T-helper 9 cell (primary cell): ENCODE measurements at places on chromosomes 4 and X.

- DNase-seq: no peak
These were observed 79.7 kb upstream of the PRPS2 start for GRCh38 chrX:12711435-12712040.

DNA sequence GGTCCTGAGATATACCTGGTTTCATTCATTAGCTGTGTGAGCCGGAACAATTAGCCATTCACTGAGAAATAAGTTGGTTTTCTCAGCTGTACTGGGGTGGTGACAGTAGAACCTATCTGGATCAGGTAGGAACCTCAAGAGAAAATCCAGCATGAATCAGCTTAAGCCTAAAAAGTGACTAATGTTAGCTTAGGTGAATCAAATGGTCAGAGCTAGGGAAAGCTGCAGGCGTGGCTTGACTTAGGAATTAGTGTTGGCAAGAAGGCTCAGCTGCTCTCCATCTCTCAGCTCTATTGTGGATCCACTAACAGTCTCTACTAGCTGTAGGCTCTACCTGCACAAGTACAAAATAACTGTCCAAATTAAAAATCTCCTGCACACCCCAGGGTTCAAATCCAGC lies 1025.5 kb downstream of the RAB28 start:
- no peak for DNase-seq

- DNase-seq: no peak
These were observed 362.2 kb upstream of the SPANXN4 start for GRCh38 chrX:142663330-142664095.

DNA sequence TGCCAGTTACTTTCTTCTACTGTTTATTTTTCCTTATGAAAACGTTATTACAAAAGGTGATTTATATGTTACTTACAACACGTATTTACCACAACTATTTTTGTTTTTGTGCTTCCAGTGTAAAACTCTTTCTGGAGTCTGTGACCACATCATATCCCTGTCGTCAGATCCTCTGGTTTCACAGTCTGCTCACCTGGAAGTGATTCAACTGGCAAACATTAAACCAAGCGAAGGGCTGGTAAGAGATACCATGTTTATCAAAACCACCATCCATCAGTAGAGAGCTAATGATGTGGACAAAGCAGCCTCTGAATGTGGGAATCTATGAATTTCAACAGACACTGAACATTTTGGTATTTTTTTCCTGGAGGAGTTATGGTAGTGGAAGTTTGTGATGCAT lies 116.1 kb downstream of the CNKSR2 start:
- no peak for DNase-seq

DNA sequence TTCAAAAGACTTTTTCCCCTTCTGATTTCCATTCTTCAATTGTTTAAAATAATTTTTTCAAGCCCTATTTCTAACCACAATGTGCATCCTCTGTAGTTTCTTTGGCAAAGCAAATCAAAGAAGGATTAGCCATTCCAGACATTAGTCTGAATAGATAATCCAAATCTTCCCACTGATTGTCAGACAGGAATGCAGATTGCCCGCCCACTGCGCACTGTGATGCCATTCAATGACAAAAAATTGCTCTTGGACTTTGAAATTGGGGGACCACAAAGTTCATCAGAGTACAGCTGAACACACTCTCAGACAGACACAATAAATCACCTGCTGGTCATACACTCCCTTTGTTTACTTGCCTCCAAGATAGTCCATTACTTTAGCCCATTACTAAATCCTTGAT lies 216.5 kb upstream of the DKK2 start:
- DNase-seq: no peak

DNA sequence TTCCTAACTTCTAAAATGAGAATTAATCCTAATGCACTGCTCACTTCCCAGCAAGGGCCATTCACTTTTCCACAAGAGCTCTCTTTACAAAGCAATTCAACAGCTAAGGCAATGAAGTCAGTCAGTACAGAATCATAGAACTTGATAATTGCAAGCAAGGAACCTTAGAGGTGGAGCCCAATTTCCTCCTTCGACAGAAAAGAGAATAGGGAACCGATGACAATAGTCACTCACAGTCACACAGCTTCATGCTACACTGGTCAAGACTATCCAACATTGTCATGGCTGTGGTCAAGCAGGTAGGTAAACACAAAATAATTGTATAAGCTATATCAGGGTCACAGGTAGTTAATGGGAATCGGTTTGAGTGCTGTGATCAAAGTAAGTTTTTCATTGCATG lies 90.0 kb downstream of the ELOVL6 start:
- DNase-seq: no peak

DNA sequence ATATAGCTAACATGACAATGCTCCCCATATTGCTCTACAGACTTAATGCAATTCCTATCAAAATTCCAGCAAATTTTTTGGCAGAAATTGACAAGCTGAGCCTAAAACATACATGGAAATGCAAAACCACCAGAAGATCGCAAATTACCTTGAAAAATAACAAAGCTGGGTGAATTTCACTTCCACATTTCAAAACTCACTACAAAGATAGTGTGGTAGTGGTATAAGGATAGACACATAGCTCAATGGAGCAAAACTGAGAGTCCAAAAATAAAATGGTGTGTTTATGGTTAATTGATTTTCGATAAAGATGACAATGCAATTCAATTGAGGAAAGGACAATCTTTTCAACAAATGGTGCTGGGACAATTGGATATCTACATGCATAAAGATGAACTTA lies 65.8 kb downstream of the SLC9A7 start:
- no peak for DNase-seq

DNA sequence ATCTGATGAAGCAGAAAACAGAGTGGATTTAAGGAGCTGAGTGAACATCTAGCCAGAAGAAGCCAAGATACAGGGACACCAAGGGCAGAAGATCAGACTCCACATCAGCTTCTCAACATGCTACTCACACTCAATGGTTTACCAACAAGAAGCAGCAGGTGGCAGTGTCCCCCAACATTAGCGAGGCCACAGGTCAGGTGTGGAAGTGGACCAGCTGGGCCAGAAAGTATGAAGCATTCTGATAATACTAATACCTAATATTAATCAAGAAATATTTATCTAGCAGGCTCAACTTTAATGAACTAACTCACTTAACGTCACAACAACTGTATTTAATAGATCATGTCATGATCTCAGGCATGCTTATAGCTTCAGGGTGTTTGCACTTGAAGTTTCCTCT lies 73.4 kb upstream of the TTC29 start:
- DNase-seq: peak; percentile 32

- no peak for DNase-seq
These were observed 1.6 kb upstream of the APBB2 start for GRCh38 chr4:41215969-41216293.

DNA sequence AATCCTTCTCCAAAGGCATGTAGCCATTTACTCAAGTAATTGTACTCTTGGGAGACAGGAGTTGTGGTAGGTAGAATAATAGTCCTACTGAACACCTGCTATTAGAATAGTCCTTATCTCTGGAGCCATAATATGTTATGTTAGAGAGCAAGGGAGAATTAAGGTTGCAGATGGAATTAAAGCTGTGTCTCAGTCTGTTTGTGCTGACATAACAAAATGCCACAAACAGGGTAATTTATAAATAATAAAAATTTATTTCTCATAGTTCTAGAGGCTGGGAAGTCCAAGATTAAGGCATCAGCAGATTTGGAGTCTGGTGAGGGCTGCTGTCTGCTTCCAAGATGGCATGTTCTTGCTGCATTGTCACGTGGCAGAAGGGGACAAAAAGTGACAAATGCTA lies 24.2 kb upstream of the FRAS1 start:
- DNase-seq: no peak

DNA sequence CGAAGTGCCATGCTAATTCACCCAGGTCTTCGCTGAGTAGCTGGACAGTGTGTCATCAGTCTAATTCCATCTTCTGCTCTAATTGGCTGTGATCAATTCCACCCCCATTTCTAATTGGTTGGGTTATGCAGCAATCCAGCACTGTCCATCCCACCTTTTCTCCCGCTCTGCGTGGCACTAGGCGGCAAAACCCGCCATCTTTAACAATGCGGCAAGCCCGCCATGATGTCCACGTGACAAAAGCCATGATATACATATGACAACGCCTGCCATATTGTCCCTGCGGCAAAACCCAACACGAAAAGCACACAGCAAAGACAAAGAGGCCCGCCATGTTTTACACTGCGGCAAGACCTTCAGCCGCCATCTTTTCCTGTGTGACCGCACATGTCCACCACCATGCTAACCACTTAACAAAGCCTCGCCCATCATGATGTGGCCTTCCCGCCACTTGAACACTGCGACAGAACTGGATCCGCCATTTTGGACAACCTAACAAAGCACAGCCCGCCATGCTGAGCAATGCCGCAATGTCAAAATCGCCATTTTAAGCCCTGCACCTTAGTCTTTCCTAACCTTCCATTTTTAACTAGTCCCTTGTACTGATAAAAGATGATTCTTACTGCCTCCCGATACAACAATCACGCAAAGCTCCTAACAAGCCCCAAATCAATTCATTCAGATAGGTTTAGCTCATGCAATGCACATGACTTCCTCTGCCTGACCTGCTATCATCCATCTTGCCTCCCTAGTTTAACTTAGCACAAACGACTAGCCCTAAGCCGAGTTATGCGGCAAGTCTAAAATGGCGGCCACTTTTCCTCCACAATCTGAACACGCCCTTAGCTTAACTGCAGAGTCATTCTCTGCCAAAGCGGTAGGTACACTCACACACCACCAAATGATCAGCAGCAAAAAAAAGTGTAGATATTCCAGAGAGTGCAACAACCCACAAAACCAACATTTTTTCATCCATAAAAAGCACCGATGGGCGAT lies 288.3 kb downstream of the CHIC1 start:
- DNase-seq: peak; percentile 60

GRCh38 chr4:23320931-23321587 lies 568.8 kb downstream of the PPARGC1A start:
- no peak for DNase-seq

DNA sequence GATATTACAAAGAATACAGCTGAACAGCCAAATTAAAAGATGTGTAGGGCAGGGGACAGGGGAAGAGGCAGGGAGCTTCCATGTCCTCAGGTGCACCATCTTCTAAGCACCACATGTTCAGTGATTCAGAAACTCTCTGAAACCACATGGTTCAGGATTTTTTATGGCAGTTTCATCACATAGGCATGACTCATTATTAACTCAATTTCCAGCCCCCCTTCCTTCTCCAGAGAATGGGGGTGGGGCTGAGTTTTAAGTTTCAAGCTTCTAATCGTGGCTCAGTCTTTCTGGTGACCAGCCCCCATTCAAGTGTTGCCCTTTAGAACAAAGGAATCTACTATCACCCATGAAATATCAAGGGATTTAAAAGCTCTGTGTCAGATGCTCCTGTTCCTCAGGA lies 317.8 kb upstream of the GALNT7 start:
- DNase-seq: no peak

- DNase-seq: no peak
These were observed 108.7 kb downstream of the CORIN start for GRCh38 chr4:47729131-47729680.

DNA sequence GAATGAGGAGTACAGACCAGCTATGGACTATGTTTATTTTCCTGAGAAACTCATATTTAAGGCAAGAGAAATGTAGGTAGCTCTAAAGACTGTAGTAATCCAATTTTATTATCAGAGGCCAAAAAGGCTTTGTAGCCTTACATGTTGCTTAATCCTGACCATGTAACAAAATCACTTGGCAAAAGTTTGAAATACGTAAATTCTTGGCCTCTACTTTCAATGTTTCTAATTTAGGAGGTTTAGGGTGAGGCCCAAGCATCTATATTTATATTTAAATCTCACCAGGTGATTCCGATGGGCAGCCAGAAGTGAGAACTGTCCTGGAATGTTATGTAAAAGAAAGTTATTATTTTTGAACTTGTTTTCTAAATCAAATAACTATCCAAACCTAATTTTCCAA lies 289.7 kb downstream of the IL1RAPL1 start:
- no peak for DNase-seq

DNA sequence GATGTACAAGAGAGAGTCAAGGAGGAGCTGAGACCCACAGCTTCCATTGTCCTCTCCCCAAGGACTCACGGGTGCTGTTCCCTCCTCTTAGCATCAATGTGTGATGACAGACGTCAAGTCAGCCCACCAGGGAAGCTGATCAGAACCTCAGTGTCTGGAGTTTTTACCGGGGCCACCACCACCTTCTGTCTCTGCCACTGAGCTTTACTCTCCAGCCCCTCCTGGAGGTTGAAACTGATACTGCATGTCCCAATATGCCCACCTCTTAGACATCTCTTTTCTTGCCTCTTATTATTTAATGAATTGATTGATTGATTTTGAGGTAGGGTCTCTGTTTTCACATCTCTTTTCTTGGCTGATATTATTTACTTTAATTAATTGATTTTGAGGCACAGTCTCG lies 10.3 kb upstream of the AKAP17A start:
- peak; percentile 63 for DNase-seq

GRCh38 chr4:157564771-157565170 lies 344.2 kb downstream of the GRIA2 start:
- DNase-seq: no peak

- DNase-seq: no peak
These were observed 3.4 kb downstream of the GABRA2 start for GRCh38 chr4:46386570-46386969.

DNA sequence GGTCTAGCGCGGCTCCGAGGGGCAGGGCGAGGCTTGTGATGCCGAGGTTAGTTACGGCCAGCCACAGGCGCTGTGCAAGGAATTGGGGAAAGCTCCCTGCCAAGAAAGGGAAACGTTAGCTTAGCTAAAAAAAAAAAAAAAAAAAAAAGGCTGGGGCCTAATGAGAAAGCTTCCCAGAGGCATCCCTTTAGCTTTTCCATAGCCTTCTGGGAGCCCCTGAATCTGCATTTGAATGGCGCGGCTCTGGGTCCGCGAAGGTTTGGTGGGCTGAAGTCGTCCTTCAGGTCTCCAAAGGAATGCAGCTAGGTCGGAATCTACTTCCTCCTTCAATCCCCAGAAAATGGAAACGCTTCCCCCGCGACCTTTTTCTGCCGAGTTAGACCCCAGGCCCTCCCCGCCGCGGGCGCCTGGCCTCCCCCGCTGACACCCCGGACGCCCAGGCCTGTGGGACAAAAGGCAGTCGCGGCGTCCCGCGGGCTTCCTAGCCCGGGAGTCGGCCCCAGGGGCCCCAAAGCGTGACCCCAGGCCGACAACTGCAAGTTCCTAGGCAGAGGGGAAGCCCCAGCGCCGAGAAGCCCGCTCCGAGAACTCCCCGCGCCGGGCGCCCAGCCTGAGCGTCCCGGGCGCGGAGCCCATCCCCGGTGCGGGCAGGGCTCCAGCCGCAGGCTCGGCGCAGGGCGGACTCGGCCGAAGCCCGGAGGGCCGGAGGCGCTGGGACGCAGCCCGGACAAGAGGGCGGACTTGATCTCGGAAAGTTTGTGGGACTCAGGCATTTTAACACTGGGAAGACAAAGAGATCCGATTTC lies 605 bp upstream of the FAT1 start:
- DNase-seq: no peak

DNA sequence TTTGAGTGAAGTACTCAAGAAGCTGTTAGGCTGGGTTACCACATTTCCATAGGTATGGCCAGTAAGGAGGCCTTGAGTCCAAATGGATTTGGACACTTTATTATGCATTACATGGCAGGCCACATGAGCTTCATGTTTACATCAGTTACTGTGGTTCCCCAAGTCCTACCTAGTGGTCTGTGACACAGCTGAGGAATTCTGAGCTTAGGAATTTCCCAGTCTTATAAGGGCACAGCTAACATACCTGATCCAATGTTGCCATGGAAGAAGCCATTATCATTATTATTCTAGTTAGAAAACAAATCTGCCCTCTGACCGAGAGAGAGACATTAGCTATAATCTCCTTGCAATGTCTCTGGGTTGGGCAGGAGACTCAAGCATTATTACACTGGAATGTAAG lies 174.4 kb upstream of the NUDT10 start:
- no peak for DNase-seq

GRCh38 chr4:31005037-31005436 lies 284.9 kb downstream of the PCDH7 start:
- DNase-seq: no peak

GRCh38 chr4:9781343-9782135 lies at the start of gene DRD5:
DRD5 (plus strand) TSS chr4:9781634; CDS start chr4:9782030, 396 bp downstream.
- DNase-seq: no peak
